ENCODE measurements at places on chromosomes 13 and 19.

GRCh38 chr19:10979951-10980381 is 19.1 kb downstream of the SMARCA4 start:
- DNase-seq: no peak

- DNase-seq: no peak
Measured at GRCh38 chr13:76607866-76608265, 278.3 kb downstream of the KCTD12 start.

DNA sequence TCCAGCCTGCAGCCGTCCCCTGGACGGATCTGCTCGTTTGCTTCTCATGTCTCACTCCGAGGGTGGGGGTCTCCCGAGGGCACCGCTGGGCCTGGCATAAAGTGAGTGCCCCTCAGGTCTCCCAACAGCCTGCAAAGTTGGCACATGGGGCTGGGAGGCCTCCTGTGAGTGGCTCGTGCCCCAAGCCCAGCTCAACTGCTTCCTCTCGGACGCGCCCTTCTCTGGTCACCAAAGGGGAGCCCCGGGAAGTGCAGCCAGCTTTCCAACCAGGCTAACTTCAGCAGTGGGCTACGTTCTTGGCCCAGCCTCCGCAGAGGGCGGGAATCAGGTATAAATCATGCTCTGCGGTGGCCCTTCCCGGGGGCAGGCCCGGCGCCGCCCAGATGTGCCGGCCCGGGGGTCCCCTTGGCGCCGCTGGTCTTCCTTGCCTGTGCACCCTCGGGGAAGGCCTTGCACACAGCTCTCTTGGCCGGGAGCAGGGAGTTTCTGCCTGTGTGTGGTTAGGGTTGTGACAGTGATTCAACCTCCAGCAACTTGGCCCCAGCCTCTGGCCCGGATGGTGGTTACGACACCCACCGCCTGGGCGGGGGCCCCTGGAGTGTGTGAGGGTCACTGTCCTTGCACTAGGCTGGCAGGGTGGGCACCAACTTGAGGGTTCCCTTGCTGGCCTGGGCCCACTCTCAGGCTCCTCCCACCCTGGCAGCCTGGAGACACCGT is 20.7 kb downstream of the CEBPG start:
- no peak for DNase-seq

- no peak for DNase-seq
Measured at GRCh38 chr13:51589793-51590192, 5.5 kb downstream of the WDFY2 start.

DNA sequence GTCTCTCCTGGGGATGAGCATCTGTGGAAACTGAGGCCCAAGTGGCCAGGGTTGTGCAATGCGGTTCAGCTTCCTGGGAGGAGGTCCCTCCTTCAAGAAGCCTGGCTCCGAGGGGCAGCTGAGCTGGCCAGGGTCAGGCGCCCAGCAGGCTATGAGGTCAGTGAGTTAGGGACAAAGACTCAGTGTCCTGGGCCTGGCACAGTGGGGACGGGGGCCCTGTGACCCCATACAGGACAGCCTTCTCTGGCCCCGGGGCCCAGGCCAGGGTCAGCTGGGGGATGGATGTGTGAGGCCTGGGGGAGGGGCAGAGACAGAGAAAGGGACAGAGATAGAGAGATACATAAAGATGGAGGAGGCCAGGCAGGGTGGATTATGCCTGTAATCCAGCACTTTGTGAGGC is 3.0 kb upstream of the IL12RB1 start:
- no peak for DNase-seq

DNA sequence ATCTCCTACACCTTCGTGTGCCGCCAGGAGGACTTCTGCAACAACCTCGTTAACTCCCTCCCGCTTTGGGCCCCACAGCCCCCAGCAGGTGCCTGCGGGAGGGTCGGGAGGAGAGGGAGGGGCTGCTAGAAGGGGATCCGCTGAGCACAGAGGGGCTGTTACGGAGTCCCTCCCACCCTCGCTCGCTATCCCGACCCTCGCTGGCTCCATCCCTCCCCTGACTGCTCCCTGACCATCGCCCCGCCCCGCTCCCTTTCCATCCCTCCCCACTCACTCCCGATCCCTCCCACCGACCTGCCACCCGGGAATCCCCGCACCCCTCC is 780 bp downstream of the CD177 start:
- DNase-seq: no peak

DNA sequence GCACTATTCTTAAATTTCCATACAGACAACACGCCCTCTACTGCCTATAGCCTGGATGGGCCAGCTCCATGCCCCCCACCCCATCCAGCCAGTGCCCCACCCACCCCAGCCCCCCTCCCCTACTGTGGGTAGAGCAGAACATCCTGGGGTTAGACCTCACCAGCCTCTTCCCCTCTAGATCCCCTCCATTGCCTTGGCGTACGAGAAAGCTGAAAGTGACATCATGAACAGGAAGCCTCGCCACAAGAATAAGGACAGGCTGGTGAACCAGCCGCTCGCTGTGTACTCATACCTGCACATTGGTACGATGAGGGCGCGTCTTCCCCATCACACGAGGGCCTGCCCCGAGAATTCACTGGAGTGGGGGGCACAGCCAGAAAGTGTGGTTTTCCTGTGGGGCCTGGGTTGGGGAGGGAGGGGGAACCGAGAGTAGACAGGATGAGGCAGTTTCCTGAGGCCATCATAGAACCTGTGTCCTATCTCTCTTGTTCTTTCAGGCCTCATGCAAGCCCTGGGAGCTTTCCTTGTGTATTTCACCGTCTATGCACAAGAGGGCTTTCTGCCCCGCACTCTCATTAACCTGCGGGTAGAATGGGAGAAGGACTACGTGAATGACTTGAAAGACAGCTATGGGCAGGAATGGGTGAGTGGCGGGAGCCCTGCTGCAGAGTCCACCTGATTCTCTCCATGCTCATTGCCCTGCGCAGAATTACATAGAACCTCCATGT is 29.1 kb downstream of the ATP12A start:
- DNase-seq: peak; percentile 33

DNA sequence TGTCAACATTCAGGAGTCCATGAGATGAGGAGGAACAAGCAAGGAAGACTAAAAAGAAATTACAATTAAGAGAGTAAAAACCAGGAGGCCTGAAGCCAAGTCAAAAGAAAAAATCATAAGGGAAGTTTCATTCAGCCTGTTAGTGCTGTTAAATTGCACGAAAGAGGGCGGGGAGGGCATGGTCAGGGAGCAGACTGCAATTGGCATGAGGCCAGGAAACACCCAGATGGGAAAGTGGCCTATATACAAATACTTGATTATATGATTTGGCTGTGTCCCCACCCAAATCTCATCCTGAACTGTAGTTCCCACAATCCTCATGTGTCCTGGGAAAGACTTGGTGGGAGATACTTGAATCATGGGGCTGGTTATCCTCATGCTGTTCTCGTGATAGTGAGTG is 43.9 kb downstream of the TNFSF13B start:
- no peak for DNase-seq

- DNase-seq: no peak
Measured at GRCh38 chr13:31236211-31236786, 36.5 kb downstream of the B3GLCT start.

GRCh38 chr13:111319998-111320911 is at the start of gene TEX29:
TSS of gene TEX29 (plus strand) at chr13:111320642. CDS start at chr13:111320891, 249 bp downstream.
- DNase-seq: no peak

DNA sequence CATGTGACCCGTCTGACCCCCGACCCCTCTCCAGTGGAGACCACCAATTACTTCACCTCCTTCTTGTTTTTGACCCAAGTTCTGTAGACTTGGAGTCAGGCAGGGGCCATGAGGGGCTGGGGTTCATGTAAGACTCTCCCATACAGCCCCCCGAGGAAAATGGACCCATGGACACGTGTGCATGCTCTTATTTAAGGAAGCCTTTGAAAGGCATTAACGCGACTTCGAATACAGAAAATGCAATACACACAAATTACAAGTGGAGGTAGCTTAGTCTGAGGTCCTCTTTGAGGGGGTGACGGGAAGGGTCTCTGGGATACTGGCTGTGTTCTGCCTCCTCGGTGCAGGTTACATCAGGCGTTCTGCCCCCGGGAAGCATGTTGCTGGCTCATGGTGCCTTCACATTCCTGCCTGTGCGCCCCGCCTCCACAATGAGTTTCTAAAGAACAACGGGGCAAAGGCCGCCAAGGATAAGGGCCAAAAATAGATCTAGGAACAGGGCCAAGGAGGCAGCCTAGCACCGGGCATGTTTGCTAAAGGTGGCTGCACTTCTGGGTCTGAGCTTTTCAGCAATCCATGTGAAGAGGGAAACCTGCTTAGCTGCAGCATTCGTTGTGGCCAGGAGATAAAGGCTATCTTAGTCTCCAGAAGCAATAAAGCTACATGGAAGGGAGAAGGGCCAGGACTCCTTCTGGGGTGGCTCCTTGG is 54.5 kb downstream of the RAB20 start:
- DNase-seq: no peak

GRCh38 chr13:70189981-70190380 is 81.7 kb upstream of the KLHL1 start:
- no peak for DNase-seq

DNA sequence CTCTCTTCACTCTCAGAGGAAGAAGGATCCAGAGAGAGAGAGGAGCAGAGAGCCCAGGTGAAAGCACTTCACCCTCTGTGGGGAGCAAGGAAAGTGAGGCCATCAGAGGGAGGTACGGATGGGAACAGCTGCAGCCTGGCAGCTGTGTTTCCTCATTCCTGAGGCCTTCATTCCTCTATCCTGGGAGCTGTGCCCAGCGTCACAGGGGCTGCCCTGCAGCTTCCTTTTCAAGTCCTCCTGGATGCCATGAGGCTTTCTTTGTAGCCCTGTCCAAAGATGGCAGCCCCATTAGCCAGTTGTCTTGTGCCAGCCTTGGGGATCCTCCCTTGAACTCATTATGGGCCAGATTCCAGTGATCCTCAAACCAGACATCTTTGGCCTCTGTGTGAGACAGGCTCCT is 76.8 kb upstream of the PCDH8 start:
- DNase-seq: no peak

DNA sequence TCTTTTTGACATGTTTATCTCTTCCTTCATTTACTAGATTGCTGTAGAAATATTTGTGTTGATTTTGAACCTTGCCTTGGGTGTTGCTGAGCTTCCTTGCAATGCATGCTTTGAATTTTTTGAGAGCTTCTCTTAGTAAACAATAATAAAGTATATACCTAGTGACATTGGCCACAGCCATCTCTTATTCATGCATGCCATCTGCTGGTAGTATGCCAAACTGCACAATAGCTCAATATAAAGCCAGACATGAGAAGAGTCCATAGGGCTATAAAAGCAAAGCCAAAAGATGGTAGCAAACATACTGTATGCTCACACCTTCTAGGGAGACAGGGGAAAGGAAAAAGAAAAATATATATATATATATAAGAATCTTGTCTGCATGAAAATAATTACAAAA is 18.9 kb upstream of the ZSCAN5A start:
- DNase-seq: peak; percentile 15

- DNase-seq: no peak
Measured at GRCh38 chr19:51803519-51803918, 8.6 kb downstream of the FPR3 start.

GRCh38 chr19:13154241-13154778 is 4.1 kb downstream of the IER2 start:
- peak; percentile 47 for DNase-seq

DNA sequence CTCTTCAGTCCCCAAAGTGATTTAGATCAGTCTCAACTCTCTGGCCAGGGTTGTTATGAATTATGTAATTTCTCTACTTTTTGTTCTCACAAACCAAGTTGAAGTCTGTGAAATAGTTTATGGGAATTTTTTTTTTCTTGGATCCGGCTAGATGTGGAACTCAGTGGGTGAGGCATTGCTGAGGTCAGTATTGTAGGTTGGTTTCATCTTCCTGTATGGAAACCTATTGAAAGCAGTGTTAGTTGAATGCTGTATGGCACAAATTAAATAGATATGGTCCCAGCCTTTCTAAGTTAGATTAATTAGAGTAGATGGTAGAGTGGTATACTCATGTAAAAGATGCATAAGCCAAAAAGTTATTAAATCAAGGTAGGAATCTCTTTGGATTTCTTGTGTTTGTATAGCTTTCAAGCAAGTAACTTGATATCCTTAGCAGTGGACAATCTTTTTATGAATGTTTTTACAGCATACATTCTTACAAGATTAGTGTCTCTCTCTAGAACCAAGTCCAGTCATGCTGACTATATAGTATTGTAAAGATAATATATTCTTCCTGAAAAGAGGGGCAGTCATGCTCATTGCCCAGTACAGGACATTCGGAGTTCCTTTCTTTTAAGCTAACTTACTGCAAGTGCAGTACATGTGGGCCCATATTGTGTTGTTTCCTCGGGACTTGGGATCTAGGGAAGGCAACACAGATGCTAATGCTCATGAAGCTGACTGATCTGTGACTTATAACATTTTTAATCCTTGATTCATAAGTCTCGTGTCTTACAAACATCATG is 2541.1 kb downstream of the PCDH9 start:
- no peak for DNase-seq

- no peak for DNase-seq
Measured at GRCh38 chr19:5423567-5424125, 31.6 kb upstream of the ZNRF4 start.

- no peak for DNase-seq
Measured at GRCh38 chr19:4016903-4017638, 9.5 kb downstream of the PIAS4 start.

GRCh38 chr13:105929505-105929904 is 606.0 kb downstream of the EFNB2 start:
- no peak for DNase-seq

DNA sequence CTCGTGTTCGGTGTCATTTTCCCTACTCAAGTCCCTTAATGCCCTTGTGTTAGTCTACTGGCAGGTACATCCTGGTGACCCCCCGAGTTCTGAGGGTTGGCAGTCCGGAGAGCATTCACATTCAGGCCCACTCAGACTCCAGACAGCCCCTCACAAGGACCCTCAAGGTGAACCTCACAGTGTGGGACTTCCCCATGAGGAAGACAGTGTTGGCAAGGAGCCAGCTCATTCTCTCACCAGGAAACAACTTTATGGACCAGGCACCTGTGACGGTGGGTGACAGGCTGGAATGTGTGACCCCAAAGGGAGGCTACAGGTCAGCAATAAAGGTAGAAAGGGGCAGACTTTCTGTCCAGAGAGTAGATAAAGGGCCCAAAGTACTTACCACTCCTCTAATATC is 24.5 kb downstream of the RDH8 start:
- DNase-seq: no peak

DNA sequence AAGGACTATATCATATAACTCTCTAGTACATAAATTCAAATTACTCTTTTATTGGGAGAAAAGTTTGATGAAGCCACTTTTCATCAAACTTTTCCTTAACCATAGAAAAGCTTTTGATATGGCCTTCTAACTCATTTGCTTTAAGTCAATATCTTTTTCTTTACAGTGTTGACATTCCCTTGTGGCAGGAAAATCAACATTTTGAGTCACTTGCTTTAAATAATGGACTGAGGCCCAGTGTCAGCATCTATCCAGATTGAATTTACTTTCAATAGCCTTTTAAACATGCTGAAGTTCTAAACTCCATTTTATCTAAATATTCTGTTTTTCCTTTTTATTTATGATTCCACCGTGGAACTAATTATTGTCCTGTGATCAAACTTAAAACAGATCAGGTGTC is 62.7 kb downstream of the PCDH9 start:
- DNase-seq: no peak

- no peak for DNase-seq
Measured at GRCh38 chr19:40954573-40954972, 36.5 kb upstream of the CYP2B6 start.

Measured in activated T-cell treated with anti-CD3 and anti-CD28 coated beads for 1 hour (primary cell).